ENCODE measurements at places on chromosomes 6 and 20.

DNA sequence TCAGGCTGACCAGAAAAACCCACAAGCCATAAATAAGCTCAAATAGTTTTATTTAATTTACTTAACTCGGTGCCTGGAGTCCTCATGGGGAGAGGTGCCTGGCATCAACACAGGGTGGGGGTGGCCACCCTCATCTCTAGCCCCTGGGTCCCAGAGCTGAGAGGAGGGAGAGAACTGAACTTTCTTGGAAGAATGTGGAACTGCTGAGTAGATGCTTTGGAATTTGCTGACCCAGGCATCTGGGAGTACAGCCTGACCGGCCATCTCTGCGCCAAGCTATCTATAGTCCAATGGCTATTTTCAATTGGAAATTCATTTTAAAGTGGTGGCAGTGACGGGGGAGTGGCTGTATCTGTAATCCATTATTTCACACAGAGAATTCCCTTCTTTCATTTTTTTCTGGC is 104.8 kb downstream of the CDH26 start:
- peak; percentile 54 for DNase-seq

GRCh38 chr6:66675906-66676305 is 968.9 kb upstream of the EYS start:
- no peak for DNase-seq

DNA sequence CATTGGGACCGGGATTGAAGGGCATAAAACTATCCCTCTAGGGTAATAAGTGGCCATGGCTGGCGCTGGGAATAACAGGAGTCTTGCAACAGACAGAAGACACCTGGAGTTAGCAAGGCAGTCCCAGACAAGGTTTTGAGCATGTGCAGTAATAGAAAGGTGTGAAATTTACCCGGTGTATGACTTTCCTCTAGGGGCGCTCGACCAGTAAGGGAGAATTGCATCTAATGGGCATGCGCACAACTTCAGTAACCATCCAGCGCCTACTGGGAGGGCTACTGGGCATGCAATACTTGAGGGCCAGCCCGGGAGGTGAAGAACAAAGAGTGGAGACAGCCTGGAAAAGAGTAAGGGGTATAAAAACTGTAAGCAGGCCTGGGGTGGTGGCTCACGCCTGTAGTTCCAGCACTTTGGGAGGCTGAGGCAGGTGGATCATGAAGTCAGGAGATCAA is 32.7 kb downstream of the SERPINB6 start:
- DNase-seq, result peak; percentile 15

- DNase-seq, result no peak
Observed at GRCh38 chr20:36779656-36780025, 6.1 kb upstream of the DSN1 start.

DNA sequence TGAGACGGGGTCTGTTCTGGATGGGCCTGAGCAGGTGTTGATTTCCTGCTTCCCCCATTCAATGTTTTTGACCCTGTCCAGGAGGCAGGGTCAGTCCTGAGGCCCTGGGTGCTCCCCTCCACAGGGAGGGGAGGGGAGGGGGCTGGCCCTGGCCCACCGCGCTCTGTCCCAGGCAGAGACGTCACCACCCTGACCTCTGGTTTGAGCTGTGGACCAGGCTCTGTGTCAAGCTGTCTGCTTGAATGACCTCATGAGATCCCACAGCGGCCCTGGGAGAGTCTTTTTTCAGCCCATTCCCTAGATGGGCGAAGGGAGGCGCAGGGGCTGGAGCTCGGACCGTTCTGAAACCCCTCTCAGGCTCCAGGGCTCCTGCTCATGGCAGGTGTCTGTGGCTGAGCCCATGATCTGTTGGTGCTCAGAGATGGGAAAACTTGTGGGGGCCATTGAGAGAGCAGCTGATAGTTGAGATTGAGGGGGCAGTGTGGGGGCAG is 8.9 kb upstream of the LKAAEAR1 start:
- DNase-seq, result no peak

- DNase-seq, result peak; percentile 90
Observed at GRCh38 chr6:113495521-113495920, 361.6 kb upstream of the MARCKS start.

GRCh38 chr20:5602346-5602745 is 147.9 kb upstream of the SHLD1 start:
- DNase-seq, result peak; percentile 31

- DNase-seq, result peak; percentile 63
Observed at GRCh38 chr20:36544134-36545018, 3.1 kb downstream of the MYL9 start.

GRCh38 chr6:2433266-2433665 is 187.9 kb upstream of the GMDS start:
- no peak for DNase-seq

DNA sequence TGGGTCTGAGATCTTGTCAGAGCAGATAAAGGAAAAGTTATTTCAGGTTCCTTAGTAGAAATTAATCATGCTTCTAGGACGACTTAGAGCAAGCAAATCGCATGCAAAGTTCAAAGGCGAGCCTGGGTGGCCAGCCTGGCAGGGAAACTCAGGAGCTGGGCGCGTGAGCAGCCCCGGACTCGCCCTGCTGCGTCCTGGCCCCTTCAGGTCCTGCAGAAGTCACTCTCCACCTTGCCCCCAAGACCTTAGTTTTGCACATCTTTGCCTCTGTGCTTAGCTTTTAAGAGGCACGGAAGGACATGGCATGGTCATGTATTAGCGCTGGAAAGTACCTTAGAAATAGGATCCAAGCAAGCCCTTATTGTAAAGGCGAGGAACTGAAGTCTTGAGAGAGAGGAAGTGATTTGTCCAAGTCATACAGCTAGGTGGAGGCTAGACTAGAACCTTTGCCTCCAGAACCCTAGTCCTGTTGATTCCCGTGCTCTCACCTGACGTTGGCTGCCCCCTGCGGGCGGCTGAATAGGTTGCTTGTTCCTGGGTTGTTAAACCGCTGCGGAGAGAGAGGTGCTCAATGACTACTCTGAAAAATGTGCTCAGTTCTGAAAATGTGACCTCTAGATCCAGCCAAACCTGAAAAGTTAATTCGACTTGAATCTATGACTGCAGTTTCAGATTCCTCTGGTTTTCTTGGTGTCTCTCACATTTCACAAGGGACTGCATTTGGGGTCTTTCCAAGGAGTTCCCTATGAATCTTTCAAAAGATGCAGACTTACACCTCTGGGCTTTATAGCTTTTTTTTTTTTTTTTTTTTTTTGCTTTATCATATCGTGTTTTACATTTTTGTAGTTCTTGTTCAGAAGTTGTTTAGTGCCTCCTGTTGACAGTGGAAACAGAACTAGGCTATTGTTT is 2.7 kb downstream of the MYB start:
- peak; percentile 68 for DNase-seq

DNA sequence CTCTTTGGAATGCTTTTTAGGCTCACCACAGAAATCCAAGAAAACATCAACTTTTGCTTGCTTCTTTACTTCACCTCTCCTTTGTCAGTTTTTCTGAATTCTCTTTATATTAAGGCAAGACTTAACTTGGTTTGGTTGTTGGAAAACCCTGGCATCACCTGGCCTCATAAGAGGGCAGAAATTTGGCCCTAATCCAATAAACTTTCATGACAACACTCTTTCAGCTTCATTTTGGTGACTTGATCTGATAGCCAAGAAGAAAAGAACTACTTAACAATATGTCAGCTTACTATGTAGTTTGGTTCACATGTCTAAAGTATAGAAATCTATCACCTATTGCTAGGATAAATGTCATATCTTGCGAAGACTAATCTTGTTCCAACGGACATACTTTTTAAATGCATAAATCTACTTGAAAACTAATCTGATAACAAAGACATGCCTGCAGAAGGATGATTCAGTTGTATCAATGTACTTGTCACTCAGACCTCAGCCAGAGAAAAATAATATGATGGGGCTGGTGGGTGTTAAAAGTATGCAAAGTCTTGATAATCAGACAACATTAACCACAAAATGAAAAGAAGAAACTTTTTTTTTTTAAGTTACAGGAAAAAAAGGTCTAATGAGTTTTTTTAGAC is 19.3 kb upstream of the HBS1L start:
- DNase-seq, result no peak

DNA sequence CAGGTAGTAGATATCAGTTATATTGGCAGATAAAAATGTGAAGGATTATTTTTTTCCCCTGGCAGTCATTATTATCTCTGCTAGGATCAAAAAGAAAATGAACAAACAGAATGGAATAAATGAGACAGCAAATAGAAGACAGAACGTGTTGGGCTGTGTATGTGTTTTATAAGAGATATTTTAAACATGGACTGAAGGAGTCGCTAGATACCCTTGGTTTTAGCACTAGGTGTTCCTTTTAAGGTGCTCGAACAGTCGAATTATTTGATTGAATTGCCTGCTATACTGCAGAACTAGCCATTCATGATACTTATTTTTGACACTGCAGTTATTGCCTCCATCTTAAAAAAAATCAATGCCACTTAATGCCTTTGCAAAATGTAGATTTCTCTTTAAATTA is 3.7 kb downstream of the GRIK2 start:
- peak; percentile 43 for DNase-seq

GRCh38 chr6:164477101-164477500 is 832.3 kb downstream of the C6orf118 start:
- no peak for DNase-seq

GRCh38 chr6:444653-445275 is 53.2 kb downstream of the IRF4 start:
- no peak for DNase-seq

DNA sequence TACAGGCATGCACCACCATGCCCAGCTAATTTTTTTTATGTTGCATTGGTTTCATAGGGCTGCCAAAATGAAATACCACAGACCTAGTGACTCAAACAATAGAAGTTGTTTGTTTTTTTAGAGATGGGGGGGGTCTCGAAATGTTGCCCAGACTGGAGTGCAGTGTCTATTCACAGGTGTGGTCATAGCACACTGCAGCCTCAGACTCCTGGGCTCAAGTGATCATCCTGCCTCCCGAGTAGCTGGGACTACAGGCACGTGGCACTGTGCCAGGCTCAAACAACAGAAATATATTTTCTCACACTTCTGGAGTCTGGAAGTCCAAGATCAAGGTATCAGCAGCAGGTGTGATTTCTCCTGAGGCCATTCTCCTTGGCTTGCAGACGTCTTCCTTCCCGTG is 6.6 kb upstream of the SLC16A10 start:
- no peak for DNase-seq

DNA sequence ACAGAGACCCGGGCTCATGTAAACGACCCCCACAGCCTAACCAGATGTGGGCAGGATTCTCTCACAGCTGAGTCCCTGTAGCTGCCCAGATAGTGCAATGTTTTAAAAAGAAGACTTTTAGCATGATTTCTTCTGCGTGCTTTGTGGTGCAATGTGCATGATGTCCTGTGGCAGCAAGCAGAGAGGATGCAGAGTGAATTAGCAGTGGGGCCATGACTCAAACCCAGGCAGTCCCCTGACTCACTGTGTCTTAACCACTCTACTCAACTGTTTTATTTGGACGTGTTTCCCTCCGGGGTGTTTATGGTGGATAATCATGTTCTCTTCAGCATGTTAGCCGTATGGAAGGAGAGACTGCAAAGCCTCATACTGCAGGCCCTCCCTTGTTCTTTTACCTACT is 247.9 kb downstream of the SLC24A3 start:
- DNase-seq, result peak; percentile 50

DNA sequence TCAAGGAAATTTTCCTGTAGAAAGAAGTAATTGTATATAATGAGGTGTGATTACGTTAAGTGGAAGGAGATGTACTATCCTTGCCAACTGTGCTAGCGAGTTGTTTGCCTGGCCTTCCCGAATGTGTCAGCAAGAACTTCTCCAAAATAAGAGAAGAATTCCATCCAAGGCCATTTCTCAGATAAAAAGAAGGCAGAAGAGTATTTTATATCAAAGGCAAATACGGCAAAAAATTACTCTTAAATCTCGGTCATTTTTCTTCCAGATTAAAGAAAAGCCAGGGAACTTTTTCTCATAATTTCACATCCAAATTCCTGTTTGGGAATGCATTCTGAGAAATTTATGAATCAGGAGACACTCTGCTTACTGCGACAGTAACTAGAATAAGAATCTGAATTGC is 290.6 kb downstream of the CBLN4 start:
- DNase-seq, result no peak

- DNase-seq, result no peak
Observed at GRCh38 chr6:136633355-136633754, 83.1 kb upstream of the MAP7 start.

GRCh38 chr6:57147401-57147800 is 24.7 kb upstream of the BAG2 start:
- DNase-seq, result peak; percentile 15

DNA sequence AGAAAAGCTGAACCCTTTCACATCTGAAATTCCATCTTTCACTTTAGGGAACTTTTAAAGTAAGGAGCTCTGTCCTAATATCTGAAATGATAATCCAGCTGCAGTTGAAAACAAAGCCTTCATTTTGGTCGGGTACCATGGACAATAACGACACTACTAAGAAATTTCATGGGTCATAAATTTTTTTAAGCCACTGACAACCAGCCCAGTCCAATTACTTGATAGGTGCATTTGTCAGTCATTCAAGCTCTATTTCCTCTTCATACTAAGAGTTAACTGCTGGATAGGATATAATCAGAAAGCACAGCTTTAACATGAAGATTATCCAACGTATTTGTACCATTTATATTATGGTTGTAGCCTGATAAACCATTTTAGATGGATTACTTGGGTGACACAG is 52.5 kb downstream of the MMUT start:
- DNase-seq, result peak; percentile 9

- peak; percentile 45 for DNase-seq
Observed at GRCh38 chr20:36862857-36863668, 12.9 kb upstream of the TLDC2 start.

DNA sequence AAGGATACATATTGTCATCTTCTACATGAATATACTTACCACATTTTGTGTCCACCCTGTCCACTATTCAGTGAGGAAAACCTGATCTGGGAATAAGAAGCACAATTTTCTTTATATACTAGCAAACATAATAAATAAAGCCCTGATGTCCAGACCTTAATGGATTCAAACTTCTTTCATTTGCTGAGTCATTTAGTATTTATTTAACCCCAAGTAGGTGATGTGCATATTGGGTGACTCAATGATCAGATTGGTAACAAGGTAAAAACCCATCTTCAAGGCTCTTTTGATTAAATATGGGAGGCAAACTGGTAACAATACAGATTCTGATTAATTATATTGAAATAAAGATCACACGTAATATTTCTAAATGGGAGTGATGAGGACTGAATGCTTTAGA is 1159.8 kb upstream of the EYS start:
- DNase-seq, result no peak

- DNase-seq, result no peak
Observed at GRCh38 chr6:15475872-15476271, 187.0 kb downstream of the DTNBP1 start.

- DNase-seq, result no peak
Observed at GRCh38 chr20:19625426-19625825, 132.6 kb upstream of the RIN2 start.

GRCh38 chr6:44431118-44431725 is 43.7 kb downstream of the CDC5L start:
- DNase-seq, result peak; percentile 76

DNA sequence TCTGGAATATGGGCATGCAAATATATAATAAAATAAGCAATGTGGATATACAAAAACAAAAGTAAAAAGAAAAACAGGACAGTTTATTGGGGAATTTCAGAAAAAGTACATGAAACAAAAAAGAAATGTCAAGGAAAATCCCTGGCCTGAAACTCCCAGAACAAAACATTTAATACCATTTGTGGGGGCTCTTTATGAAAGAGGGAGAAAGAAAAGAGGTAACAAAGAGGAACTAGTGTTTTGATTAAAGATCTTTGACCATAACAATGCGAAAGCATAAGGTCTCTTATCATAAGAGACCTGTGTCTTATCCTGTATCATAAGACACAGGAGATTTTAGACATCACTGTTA is 88.6 kb upstream of the ARID1B start:
- no peak for DNase-seq

All from ELR (cell line).